ENCODE measurements at places on chromosomes 3 and 15. TPM values are rescaled to one million over a fixed set of nuclear protein-coding genes. Genes with fewer than 3 reads are reported as not detected.

Gene GCHFR
- 5.8 TPM for total RNA-seq

Gene EFCC1
- total RNA-seq = 0.06 TPM

Gene ADAMTS7
- 12.6 TPM for total RNA-seq

Gene CCR3
- total RNA-seq = not detected

Gene CPN2
- total RNA-seq = not detected

Gene CLDN16
- not detected for total RNA-seq

Gene FGF12
- 1.3 TPM for total RNA-seq

Gene CAPN3
- 2.4 TPM for total RNA-seq

Gene IMPG2
- total RNA-seq = 0.20 TPM

Gene TMEM108
- total RNA-seq = not detected

Gene POLQ
- total RNA-seq = 0.68 TPM

Gene BCHE
- 1.9 TPM for total RNA-seq

Gene FES
- 21.8 TPM for total RNA-seq

Gene ACSBG1
- not detected for total RNA-seq

Gene CEP152
- total RNA-seq = 1.1 TPM

Gene FEZF2
- not detected for total RNA-seq

Gene IL20RB
- 0.44 TPM for total RNA-seq

Gene WNT7A
- total RNA-seq = not detected

Gene TIGIT
- not detected for total RNA-seq

Gene OR5H1
- not detected for total RNA-seq

Gene RAD54L2
- 7.2 TPM for total RNA-seq

Gene GRIP2
- not detected for total RNA-seq

Gene CD80
- not detected for total RNA-seq

Gene TM4SF1
- total RNA-seq = 277 TPM

Gene CRYGS
- 2.2 TPM for total RNA-seq

Gene SEMA5B
- total RNA-seq = not detected

Gene NOX5
- total RNA-seq = 0.10 TPM

Gene CCDC54
- not detected for total RNA-seq

Gene HTR3E
- total RNA-seq = not detected

Gene MCF2L2
- total RNA-seq = 1.1 TPM

Gene AMOTL2
- 69.4 TPM for total RNA-seq

Gene TERC
- 179 TPM for total RNA-seq

Gene GOLGA8O
- 1.6 TPM for total RNA-seq

Gene ARGFX
- total RNA-seq = not detected

Gene OR5H2
- not detected for total RNA-seq

Gene HYKK
- 4.0 TPM for total RNA-seq

Gene CTXN2
- total RNA-seq = not detected
